ENCODE measurements at places on chromosomes 6 and 20.

DNA sequence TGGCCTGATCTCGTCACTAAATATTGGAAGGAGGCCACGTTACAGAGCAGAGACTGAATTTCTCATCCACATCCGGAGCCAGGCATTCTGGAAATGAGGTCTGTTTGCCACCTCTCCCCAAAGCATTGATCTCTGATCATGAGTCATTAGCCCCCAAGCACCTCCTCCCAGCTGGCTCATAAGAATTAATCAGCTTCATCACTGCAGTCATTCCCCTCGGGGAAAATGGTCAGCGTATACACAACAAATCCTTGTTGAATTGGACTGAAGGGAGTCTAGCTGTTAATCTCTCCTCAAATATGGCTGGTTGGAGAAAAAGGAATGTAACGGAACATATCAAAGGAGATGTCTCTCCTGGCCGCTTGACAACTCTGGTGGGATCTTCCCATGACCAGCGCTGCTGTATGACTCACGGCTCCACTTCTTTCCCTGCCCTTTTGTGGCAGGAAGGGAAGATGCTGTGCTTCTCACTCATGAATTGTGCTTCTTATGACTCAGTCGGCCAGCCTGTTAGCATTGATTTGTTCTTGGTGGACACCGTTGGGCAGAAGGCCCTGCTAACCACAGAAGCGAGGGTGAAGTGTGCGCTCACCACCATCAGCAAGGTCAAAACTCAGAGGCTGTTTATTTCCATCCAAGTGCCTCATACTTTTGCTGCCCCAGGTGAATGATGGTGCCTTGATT, 76.7 kb downstream of the RNF182 start:
- no peak for DNase-seq

DNA sequence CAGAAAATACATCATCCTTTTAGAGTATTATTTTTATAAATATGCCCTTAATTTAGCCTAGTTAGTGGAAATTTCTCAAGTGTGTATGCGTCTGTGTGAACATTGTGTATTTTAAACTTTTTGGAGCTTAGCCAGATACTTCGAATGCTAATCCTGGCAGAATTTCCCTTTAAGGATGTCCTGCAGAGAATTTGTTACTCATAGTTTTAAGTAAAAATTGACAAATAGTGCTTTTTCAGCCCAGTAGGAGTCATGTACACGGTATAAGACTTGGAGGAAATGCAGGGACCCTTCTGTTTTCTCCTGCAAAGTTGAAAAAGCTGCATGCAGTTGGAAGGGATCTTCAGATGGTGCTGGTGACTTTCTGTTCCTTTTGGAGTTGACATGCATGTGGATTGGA, at the start of gene FHL5:
TSS of gene FHL5 (plus strand) at position 243 of the 400 bp plus-strand sequence. CDS start 40,486 bp downstream, outside the sequence.
- DNase-seq: no peak

DNA sequence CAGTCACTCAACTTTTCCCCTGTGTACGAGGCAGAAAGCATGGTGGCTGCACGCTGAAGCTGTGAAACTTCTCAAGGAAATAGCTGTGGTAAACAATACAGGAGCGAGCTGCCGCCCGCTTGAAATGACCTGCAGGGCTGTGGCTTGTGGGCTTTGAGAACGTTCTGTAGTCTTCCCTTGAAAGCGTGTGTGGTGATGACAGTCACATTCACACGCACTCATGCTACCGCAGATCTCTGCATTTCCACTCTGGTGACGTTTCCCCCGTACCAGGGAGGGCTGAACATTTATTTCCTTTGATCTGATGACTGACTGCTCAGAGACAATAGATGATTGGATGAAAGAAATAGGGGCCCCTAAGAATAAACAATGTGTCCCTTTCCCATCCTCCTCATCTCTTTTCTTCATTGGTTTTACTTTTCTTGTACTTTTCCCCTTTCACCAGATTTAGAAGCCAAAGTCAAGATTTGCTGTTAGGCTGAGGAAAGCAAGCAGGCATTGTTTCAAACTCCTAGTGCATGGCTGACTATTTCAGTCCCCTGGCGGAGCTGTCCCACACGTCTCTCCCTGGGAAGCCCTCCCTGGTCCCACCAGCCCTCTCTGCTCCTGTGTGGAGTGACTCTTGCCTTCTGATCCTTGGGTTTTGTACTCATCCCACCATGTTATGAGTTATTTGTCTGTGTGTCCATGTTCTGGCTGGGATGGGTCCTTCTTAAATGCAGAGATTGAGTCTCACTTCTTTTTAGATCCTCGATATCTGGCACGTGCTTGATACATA, 3.9 kb downstream of the SYTL3 start:
- DNase-seq: peak; percentile 87

GRCh38 chr6:116842459-116842858, 13.6 kb upstream of the GPRC6A start:
- DNase-seq: no peak

- no peak for DNase-seq
Measured at GRCh38 chr6:26392932-26393636, 9.0 kb upstream of the BTN3A1 start.

- no peak for DNase-seq
Measured at GRCh38 chr6:108748055-108748454, 100.2 kb upstream of the ARMC2 start.

- DNase-seq: no peak
Measured at GRCh38 chr6:119449331-119450156, 100.0 kb upstream of the MAN1A1 start.

- no peak for DNase-seq
Measured at GRCh38 chr20:5890773-5891441, 59.4 kb downstream of the TRMT6 start.

DNA sequence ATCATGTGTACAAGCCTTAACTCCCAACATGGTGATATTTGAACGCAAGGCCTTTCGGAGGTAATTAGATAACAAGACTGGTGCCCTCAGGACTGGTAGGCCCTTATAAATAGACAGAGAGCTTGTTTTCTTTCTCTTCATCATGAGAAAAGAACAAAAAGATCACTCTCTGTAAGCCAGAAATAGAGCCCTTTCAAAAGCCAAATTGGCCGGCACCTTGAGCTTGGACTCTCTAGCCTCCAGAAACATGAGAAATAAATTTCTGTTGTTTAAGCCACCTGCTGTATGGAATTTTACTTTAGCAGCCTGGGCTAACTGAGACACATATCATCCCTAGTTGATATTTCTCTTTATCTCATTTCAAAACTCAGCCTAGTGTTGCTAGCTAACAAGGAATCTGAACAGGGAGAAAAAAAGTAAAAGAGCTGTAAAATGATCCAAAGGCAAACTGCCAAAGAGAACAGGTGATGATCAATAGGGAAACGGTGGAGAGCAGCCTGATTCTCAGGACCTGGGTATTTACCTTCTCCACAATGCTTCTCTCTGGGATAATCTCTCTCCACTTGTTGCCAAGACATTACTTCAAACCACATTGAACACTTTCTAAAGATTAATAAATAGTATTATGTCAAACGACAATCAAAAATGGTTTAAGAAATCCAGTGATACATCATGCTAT, 6.1 kb downstream of the COL21A1 start:
- no peak for DNase-seq

DNA sequence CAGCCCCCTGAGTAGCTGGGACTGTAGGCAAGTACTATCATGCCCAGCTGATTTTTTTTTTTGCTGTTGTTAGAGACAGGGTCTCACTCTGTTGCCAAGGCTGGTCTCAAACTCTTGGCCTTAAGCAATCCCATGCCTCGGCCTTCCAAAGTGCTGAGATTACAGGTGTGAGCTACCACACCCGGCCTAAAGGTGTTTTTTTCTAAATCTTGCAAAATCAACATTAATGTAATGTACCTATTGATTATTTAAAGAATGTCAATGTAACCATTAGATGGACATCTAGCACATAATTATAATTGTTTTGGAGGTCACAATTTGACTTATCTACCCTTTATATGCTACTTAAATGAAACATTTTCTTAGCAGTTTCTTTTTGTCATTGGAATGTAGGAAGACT, 126.1 kb downstream of the PHACTR1 start:
- no peak for DNase-seq

GRCh38 chr20:19122395-19122794, 90.0 kb upstream of the SLC24A3 start:
- DNase-seq: no peak

- DNase-seq: no peak
Measured at GRCh38 chr6:80173411-80173810, 66.9 kb downstream of the BCKDHB start.

- DNase-seq: no peak
Measured at GRCh38 chr6:35275744-35276260, 16.3 kb downstream of the ZNF76 start.

DNA sequence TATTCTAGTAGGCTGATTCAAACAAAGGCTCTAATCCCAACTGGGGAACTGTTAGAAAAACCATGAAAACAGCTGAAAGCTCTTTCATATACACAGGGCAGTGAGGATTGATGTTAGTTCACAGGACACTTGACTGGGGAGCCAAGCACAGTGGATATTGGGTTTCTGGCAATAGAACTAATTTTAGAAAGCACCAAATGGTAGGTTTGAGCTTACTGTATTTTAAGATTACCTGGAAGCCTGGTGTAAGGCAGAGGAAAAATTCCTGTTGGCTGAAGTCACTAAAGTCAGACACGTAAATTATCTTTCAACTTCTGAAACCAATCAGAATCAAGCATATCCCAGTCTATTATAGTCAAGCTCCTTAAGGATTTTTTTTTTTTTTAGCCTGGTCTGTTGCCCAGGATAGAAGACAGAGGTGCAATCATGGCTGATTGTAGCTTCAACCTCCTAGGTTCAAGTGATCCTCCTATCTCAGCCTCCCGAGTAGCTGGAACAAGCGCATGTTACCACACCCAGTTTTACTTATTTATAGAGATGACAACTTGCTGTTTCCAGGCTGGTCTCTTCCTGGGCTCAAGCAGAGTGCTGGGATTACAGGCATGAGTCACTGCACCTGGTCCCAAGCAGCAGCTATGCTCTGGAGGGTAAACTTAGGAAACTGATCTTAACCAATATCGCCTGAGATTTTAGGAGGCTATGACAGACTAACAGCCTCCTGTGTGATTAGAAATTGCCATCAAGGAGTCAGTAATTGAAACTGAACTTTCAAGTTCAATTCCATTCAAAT, 32.5 kb upstream of the SYNCRIP start:
- no peak for DNase-seq

- DNase-seq: no peak
Measured at GRCh38 chr6:160254467-160255312, 3.9 kb downstream of the SLC22A2 start.

GRCh38 chr6:97187951-97188350, 95.1 kb downstream of the MMS22L start:
- no peak for DNase-seq

DNA sequence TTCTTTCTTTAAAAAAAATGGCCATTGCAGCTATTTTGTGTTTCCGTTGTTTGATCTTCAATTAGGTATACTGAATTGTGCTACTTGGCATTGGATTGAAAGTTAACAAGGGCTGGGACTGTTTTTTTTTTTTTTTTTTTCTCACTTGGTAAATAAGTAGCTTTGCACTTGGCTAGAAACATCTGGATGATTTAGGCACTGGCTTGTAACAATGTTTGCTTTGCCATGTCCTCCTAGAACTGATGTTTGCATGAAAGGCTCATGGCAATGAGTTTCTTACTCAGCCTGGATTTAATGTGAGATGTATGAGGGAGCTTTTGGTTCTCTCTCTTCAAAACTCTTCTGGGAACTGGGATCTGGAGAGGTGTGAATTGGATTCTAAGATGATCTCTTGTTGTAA, 414.1 kb downstream of the CDH26 start:
- no peak for DNase-seq

GRCh38 chr6:168909288-168909687, 344.4 kb downstream of the THBS2 start:
- no peak for DNase-seq

GRCh38 chr6:154605882-154606370, 95.4 kb upstream of the CNKSR3 start:
- no peak for DNase-seq

DNA sequence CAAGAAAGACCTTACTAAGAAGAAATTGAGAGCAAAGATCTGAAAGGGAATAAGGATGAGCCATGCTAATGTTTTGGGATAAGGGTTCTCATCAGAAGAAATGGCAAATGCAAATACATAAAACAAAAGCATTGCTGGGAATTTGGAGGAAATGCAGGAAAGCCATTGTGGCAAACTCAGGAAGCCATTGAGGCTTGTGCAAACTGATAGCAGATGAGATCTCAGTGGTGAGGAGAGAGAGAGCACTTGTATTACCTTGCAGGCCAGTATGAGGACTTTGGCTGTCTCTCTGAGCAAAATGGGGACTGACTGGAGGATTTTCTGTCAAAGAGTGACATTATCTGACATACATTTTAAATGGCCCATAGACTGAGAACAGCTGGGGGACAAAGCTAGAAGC, 103.0 kb downstream of the ADGRB3 start:
- DNase-seq: no peak

- peak; percentile 43 for DNase-seq
Measured at GRCh38 chr6:34284563-34285447, 36.0 kb upstream of the SMIM29 start.

DNA sequence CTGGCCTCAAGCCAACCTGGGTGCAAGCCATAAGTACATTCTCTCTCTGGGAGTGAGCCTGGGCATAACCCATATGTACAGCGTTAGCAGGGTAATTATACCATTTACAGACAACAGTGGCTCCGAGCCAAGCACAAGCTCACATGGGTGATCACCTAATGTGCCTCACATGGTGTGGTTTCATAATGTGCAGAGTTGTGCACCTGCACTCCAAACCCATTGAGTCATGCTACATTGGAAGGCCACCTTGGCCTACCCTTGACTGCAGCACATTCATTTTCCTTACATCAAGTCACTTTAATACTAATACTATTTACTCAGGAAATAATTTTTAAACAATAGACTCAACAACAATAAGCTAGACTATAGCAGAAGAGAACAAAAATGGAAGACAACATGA, 194.5 kb upstream of the PLN start:
- no peak for DNase-seq

DNA sequence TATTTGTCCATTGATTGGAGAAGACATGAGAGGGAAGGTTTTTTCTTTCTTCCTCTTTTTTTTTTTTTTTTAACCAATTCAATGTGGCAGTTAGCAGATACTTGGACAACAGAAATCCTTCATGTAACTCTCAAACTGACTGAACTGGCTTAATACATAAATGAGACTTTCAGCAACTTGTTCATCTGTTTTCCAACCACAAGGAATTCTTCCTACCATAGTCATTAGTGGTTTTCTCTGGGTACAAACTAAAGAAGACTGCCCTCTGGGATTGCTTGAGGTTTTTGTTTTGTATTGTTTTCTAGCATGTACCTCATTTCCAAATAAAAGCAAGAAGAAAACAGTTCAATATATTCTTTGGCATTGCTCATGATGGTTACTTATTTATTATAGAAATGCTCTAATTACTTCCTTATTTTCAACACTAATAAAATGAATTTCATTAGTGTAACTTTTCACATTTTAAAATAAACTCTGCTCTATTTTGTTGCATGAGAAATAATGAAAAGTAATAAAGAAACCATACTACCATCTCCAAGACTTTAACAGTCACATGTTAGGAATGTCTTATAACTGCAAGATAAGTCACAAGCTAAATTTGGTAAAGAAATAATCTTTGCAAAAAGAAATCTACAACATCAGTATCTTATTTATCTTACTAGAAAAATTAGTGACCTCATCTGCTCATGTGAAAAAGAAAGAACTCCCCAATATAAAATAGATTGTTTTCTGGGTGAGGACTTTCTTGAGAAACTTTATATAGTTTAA, 52.0 kb downstream of the ME1 start:
- no peak for DNase-seq

Measured in DND-41 (cell line).